Dermis microvascular lymphatic vessel endothelial cell (primary cell): ENCODE measurements at places on chromosomes 11 and 22. TPM values are rescaled to one million over a fixed set of nuclear protein-coding genes. Genes with fewer than 3 reads are reported as not detected.

The CYTH4 gene
- 0.13 TPM in 2 replicates for total RNA-seq

The CYB561A3 gene
- 32.5 and 55.4 TPM in 2 replicates for total RNA-seq

The SLC25A18 gene
- total RNA-seq: not detected in 2 replicates

The LBHD1 gene
- total RNA-seq: 1.5 and 1.8 TPM in 2 replicates

The TSPAN18 gene
- total RNA-seq: 26.3 and 47.2 TPM in 2 replicates

The SLC6A5 gene
- total RNA-seq: not detected in 2 replicates

The ATP6V1E1 gene
- 112 and 140 TPM in 2 replicates for total RNA-seq

The OR8G1 gene
- under 0.01 TPM in 1 of 2 replicates, not detected in the other for total RNA-seq

The CECR2 gene
- total RNA-seq: under 0.01 TPM in 2 replicates

The OR52A1 gene
- total RNA-seq: not detected in 2 replicates

The CDC45 gene
- total RNA-seq: 8.2 and 17.2 TPM in 2 replicates

The ST14 gene
- under 0.01 and 0.13 TPM in 2 replicates for total RNA-seq

The CCDC117 gene
- 13.1 and 13.7 TPM in 2 replicates for total RNA-seq

The AQP11 gene
- total RNA-seq: 0.13 and 0.38 TPM in 2 replicates

The SPDYC gene
- not detected in 2 replicates for total RNA-seq

The OR8D4 gene
- not detected in 2 replicates for total RNA-seq

The KRTAP5-9 gene
- total RNA-seq: not detected in 2 replicates

The ZNF143 gene
- 27.6 and 29.5 TPM in 2 replicates for total RNA-seq

The LAYN gene
- 89.7 and 116 TPM in 2 replicates for total RNA-seq
